ENCODE measurements at places on chromosomes 1 and 21. TPM values are rescaled to one million over a fixed set of nuclear protein-coding genes. Genes with fewer than 3 reads are reported as not detected.

TGFB2 gene
- 0.11 TPM for total RNA-seq

BRDT gene
- not detected for total RNA-seq

DMBX1 gene
- not detected for total RNA-seq

LCE2C gene
- not detected for total RNA-seq

MAP3K21 gene
- total RNA-seq, result 0.99 TPM

MYBPH gene
- total RNA-seq, result not detected

UBIAD1 gene
- total RNA-seq, result 19.3 TPM

BEND5 gene
- total RNA-seq, result 5.6 TPM

KRTAP10-4 gene
- total RNA-seq, result not detected

LRRC7 gene
- 0.20 TPM for total RNA-seq

LAMC1 gene
- not detected for total RNA-seq

FASLG gene
- total RNA-seq, result 0.11 TPM

GIPC2 gene
- not detected for total RNA-seq

GBP6 gene
- not detected for total RNA-seq

RGSL1 gene
- not detected for total RNA-seq

FCER1G gene
- 2.0 TPM for total RNA-seq

NBPF6 gene
- not detected for total RNA-seq

LCE2D gene
- not detected for total RNA-seq

C1orf185 gene
- not detected for total RNA-seq

NPR1 gene
- total RNA-seq, result not detected

BRINP3 gene
- not detected for total RNA-seq

INPP5B gene
- total RNA-seq, result 11.7 TPM

DNASE2B gene
- total RNA-seq, result not detected

LINGO4 gene
- total RNA-seq, result 0.06 TPM

STXBP3 gene
- total RNA-seq, result 50.5 TPM

FCRL4 gene
- total RNA-seq, result not detected

PTGFR gene
- total RNA-seq, result not detected

ALG14 gene
- 0.52 TPM for total RNA-seq

C1orf21 gene
- 0.16 TPM for total RNA-seq

PCBP3 gene
- 3.4 TPM for total RNA-seq

IFI44 gene
- total RNA-seq, result 70.0 TPM

SMIM11 gene
- 4.7 TPM for total RNA-seq

ATP6V1G3 gene
- not detected for total RNA-seq

U2AF1 gene
- 13.6 TPM for total RNA-seq

PCNX2 gene
- total RNA-seq, result 46.4 TPM

CHI3L2 gene
- total RNA-seq, result 13.9 TPM

S1PR1 gene
- total RNA-seq, result 397 TPM

Data from CD4-positive, alpha-beta T cell (primary cell).